ENCODE measurements at places on chromosomes 13 and 19.

DNA sequence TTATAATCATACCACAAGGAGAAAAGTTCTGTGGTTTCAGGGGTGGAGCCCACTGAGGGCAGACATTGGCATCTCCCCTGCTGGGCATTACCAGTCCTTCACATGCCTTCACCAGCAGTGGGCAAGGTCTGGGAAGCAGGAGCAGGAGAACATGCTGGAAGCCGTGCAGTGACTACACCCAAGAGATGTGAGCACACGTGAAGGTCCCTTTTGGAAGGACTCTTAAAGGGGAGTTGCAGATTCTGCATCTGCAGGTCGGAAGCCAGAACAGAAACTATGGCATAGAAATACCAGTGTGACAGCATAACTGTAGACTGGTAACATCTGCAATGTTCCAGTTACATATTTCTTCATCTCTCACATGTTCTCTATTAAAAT is 26.9 kb upstream of the KL start:
- H3K27ac ChIP-seq = no peak overlapping the region
- H3K4me1 ChIP-seq = peaks cover 6% of the 10 kb centered on the region
- DNase-seq = no peak
- peaks cover 20% of the 10 kb centered on the region for H3K27me3 ChIP-seq
- H3K36me3 ChIP-seq = no peaks in the 10 kb centered on the region

- no peak overlapping the region for H3K4me3 ChIP-seq
- peaks cover 30% of the 10 kb centered on the region for H3K27me3 ChIP-seq
- no peaks in the 10 kb centered on the region for H3K36me3 ChIP-seq
- H3K4me1 ChIP-seq = no peaks in the 10 kb centered on the region
These were observed 120.7 kb upstream of the SOX1 start for GRCh38 chr13:111946214-111946613.

GRCh38 chr13:84049443-84050219 is 167.4 kb upstream of the SLITRK1 start:
- H3K4me1 ChIP-seq = no peaks in the 10 kb centered on the region
- H3K4me3 ChIP-seq = no peak overlapping the region
- no peak for DNase-seq
- no peak overlapping the region for H3K27ac ChIP-seq

DNA sequence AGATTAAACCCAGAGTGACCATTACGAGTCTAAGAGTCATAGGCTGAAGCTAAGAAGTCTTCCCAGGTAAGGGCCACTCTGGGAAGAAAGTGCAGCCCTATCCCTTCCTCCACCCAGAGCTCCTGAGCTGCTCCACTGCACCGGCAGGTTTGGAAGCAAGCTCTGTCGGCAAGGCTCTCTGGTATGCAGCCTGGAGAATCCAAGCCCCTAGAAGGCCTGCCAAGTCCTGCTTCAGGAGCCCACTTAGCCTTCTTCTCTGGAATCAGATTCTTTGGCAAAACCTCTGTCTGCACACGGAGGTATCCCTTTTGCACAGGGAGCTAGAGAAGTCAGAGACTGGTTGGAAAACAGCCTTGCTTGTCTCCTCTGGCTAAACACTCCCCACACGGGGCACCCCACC is 58.5 kb downstream of the CEBPG start:
- no peak for DNase-seq
- no peak overlapping the region for H3K4me3 ChIP-seq
- H3K27me3 ChIP-seq = no peaks in the 10 kb centered on the region
- H3K36me3 ChIP-seq = no peaks in the 10 kb centered on the region
- H3K27ac ChIP-seq = no peak overlapping the region

GRCh38 chr13:111947026-111947810 is 119.7 kb upstream of the SOX1 start:
- no peaks in the 10 kb centered on the region for H3K36me3 ChIP-seq
- no peak overlapping the region for H3K4me3 ChIP-seq
- DNase-seq = no peak
- H3K27me3 ChIP-seq = peaks cover 24% of the 10 kb centered on the region
- H3K4me1 ChIP-seq = no peaks in the 10 kb centered on the region

DNA sequence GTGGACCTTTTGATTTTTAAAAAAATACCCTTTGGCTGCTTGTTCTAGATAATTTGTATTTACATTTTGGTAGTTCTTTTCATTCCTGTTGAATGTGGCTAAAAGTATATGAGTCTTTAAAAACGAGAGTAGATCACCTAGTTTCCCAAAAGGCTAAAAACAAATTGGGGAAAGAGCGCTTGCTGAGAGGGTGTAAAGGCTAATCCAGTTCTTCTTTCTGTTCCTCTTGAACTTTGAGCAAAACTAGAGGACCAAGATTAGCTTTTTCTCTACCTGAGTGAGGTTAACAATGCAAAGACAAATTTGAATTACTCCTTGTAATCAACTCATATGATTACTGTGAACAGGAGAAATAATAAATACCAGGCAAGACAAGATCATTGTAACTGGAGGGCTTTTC is 2513.2 kb downstream of the PCDH9 start:
- H3K27ac ChIP-seq = no peak overlapping the region
- H3K27me3 ChIP-seq = no peaks in the 10 kb centered on the region
- H3K36me3 ChIP-seq = no peaks in the 10 kb centered on the region
- no peak for DNase-seq
- no peaks in the 10 kb centered on the region for H3K4me1 ChIP-seq
- no peak overlapping the region for H3K4me3 ChIP-seq

DNA sequence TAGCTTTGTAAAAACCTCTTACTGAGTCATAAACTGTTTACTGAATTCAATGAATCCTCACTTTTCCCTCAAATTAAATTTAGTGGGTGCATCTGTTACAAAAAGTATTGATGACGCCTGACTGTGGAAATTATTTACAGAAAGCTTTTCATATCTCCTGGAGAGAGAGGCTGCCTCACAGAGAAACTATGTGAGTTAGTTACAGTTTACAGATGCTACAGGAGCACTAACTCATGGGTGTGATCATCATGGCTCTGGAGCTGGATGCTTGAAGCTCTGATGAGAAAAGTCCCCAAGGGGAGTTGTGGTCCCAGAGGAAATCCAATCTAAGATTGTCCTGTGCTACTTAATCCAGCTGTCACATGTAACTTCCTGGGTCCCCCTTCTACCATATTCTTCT is 590.8 kb downstream of the LMO7 start:
- no peaks in the 10 kb centered on the region for H3K36me3 ChIP-seq
- DNase-seq = no peak
- no peaks in the 10 kb centered on the region for H3K4me1 ChIP-seq
- H3K4me3 ChIP-seq = no peak overlapping the region

DNA sequence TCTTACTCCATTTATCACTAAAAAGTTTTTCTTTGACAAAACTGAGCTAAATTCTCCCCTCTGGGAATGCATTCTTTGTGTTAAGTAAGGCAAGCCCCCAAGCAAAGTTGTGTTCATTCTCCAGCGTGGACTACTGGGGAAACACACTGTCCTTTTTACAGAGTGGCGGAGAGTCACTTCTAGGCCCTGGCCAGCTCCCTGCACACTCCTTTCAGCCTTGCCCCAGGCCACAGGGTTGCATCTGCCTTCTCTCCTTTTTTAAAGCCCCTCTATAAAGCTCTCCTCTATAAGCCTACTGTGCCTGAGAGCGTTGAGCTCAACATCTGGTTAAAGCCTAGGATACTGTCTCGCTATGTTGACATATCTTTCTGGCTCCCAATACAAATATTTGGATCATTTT is 803.4 kb downstream of the PCDH17 start:
- H3K27ac ChIP-seq = no peak overlapping the region
- H3K4me1 ChIP-seq = no peaks in the 10 kb centered on the region
- no peaks in the 10 kb centered on the region for H3K36me3 ChIP-seq
- H3K27me3 ChIP-seq = no peaks in the 10 kb centered on the region
- H3K4me3 ChIP-seq = no peak overlapping the region

DNA sequence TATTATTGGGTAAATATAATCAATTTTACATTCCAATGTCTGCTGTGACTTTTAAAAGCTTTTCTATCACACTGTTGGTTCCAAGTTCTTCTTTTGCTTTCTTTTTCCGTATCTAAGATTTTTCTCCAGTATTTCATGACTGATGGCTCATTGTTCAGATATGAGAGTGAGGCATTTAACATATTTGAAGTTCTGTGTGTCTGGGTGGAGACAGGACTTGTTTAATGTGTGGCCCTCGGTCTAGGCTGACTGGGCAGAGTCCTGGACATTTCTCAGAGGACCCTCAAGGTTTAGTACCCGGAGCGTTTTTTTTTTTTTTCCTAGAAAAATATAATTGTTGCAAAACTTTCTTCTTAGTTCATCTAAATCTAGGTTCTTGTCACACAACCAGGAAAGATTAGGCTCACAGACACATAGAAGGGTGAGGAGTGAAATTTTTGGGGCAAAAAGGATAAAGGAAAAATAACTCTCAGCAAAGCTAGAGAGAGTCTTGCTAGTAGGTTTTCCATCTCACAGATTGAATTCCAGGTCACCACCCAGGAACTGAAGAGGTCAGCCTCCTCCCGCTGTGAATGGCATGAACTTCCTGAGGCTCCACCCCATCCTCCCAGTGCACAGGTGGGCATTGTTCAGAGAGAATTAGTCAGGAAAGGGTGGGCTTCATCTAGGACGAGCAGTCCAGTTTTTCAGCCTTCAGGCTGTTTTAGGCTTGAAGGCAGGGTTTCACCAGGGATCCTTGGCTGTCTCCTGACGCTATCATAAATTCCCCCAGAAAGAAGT is 1002.4 kb upstream of the PCDH9 start:
- no peaks in the 10 kb centered on the region for H3K27me3 ChIP-seq
- H3K4me1 ChIP-seq = no peaks in the 10 kb centered on the region
- DNase-seq = no peak
- H3K36me3 ChIP-seq = no peaks in the 10 kb centered on the region

DNA sequence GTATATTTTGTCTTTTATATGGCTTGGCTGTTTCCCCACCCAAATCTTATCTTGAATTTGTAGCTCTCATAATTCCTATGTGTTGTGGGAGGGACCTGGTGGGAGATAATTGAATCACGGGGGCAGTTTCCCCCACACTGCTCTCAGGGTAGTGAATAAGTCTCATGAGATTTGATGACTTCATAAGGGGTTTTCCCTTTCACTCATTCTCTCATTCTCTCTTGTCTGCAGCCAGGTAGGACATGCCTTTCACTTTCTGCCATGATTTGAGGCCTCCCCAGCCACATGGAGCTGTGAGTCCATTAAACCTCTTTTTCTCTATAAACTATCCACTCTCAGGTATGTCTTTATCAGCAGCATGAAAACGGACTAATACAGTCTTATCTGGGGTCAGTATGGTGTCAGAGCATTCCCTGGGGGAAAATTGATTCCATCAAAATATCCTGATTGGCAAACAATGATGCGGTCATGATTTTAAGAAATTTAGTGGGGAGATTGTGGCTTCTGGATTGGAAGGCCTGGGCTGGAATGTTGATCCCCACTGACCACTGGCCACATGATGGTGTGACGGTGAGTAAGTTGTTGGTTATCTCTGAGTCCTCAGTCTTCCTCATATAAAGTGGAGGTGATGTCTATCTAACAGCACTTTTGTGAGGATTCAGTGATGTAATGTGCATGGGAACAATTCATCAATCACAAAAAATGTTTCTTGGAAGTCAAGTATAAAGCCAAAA is 27.5 kb upstream of the ANKRD10 start:
- H3K27ac ChIP-seq = peak overlapping the region; percentile 75
- H3K4me1 ChIP-seq = peaks cover 52% of the 10 kb centered on the region
- H3K36me3 ChIP-seq = peaks cover 5% of the 10 kb centered on the region
- DNase-seq = no peak
- no peak overlapping the region for H3K4me3 ChIP-seq

GRCh38 chr19:16381756-16382401 is 57.3 kb downstream of the KLF2 start:
- H3K36me3 ChIP-seq = peaks cover 68% of the 10 kb centered on the region
- no peak overlapping the region for H3K27ac ChIP-seq
- H3K4me1 ChIP-seq = peaks cover 64% of the 10 kb centered on the region
- peak; percentile 33 for DNase-seq
- no peak overlapping the region for H3K4me3 ChIP-seq
- H3K27me3 ChIP-seq = no peaks in the 10 kb centered on the region

GRCh38 chr19:39971380-39972035 is 543 bp downstream of the PSMC4 start:
- H3K27ac ChIP-seq = peak overlapping the region; percentile 98
- peaks cover 78% of the 10 kb centered on the region for H3K36me3 ChIP-seq
- H3K27me3 ChIP-seq = no peaks in the 10 kb centered on the region
- H3K4me1 ChIP-seq = peaks cover 56% of the 10 kb centered on the region
- peak overlapping the region; percentile 99 for H3K4me3 ChIP-seq

GRCh38 chr13:72313546-72313945 is 413.9 kb downstream of the MZT1 start:
- no peaks in the 10 kb centered on the region for H3K36me3 ChIP-seq
- no peaks in the 10 kb centered on the region for H3K27me3 ChIP-seq
- no peaks in the 10 kb centered on the region for H3K4me1 ChIP-seq
- H3K27ac ChIP-seq = no peak overlapping the region
- DNase-seq = no peak

- H3K36me3 ChIP-seq = no peaks in the 10 kb centered on the region
- DNase-seq = no peak
- H3K27me3 ChIP-seq = peaks cover 8% of the 10 kb centered on the region
These were observed 30.4 kb downstream of the ZNF536 start for GRCh38 chr19:30402436-30403202.

- H3K4me1 ChIP-seq = peaks cover 87% of the 10 kb centered on the region
- H3K27me3 ChIP-seq = no peaks in the 10 kb centered on the region
- peaks cover 69% of the 10 kb centered on the region for H3K36me3 ChIP-seq
- H3K27ac ChIP-seq = peak overlapping the region; percentile 93
These were observed 13.8 kb downstream of the STK24 start for GRCh38 chr13:98563071-98563470.

- no peaks in the 10 kb centered on the region for H3K36me3 ChIP-seq
- no peaks in the 10 kb centered on the region for H3K4me1 ChIP-seq
- H3K27ac ChIP-seq = no peak overlapping the region
- H3K4me3 ChIP-seq = no peak overlapping the region
- DNase-seq = no peak
- no peaks in the 10 kb centered on the region for H3K27me3 ChIP-seq
These were observed 885.2 kb downstream of the PCDH9 start for GRCh38 chr13:66344805-66345517.

All from activated T-cell treated with anti-CD3 and anti-CD28 coated beads, Interleukin-2, amount 50 U/mL, for 24 hours (primary cell).